ENCODE measurements at places on chromosomes 7 and 10. TPM values are rescaled to one million over a fixed set of nuclear protein-coding genes. Genes with fewer than 3 reads are reported as not detected.

The NPC1L1 gene
- not detected for total RNA-seq

DNA sequence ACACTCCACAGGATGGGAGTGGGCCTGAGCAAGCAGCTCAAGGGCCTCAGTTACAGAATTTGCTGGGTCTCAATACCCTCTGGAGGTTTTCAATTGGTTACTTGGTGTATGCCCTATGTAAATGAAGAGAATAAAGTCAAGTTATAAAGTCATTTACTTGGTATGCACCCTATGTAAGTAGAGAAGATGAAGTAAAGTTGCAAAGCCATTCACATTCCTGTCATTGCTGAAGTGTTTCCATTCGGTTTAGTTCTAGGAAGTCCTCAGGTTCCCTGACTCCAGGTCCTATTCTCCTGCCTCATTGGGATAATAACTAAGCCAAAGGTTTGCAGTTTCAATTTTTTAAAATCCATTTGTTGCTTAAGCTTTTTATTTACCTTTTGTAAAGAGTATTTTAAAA, 272.6 kb upstream of the NPSR1 start:
- no peak for DNase-seq

DNA sequence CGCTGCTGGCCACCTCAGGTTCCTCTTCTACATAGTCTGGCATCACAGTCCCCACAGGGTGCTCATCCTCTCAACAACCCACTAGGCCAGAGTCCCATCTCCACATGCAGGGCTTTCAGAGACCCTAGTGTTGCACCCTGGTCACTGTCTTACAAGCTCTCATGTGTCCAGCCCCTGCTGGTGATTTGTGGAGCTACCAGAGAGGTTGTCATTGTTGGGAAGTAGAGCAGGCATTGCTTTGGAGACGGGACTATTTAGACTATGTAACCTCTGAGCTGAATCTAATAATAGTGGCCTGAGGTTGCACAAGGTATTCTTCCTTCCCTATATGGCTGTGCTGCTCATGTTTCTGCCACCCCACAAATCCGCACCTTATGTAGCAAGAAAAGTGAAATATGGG, 135.3 kb upstream of the VWC2 start:
- DNase-seq = no peak

GRCh38 chr10:28400681-28401080, 97.8 kb upstream of the MPP7 start:
- no peak for DNase-seq

- DNase-seq = no peak
Measured at GRCh38 chr10:123639131-123639530, 27.0 kb upstream of the GPR26 start.

All from CD8-positive, alpha-beta memory T cell (primary cell).